Stimulated activated CD4-positive, alpha-beta T cell treated with anti-CD3 and anti-CD28 coated beads, Interleukin-1b, Interleukin-23, amount 100 ng/mL, for 24 hours (primary cell): ENCODE measurements at places on chromosomes 16 and 17.

GRCh38 chr16:75317101-75317522 is 65.7 kb upstream of the BCAR1 start:
- no peak for DNase-seq

GRCh38 chr17:82322526-82323453 is 5.4 kb upstream of the CD7 start:
- DNase-seq: no peak

DNA sequence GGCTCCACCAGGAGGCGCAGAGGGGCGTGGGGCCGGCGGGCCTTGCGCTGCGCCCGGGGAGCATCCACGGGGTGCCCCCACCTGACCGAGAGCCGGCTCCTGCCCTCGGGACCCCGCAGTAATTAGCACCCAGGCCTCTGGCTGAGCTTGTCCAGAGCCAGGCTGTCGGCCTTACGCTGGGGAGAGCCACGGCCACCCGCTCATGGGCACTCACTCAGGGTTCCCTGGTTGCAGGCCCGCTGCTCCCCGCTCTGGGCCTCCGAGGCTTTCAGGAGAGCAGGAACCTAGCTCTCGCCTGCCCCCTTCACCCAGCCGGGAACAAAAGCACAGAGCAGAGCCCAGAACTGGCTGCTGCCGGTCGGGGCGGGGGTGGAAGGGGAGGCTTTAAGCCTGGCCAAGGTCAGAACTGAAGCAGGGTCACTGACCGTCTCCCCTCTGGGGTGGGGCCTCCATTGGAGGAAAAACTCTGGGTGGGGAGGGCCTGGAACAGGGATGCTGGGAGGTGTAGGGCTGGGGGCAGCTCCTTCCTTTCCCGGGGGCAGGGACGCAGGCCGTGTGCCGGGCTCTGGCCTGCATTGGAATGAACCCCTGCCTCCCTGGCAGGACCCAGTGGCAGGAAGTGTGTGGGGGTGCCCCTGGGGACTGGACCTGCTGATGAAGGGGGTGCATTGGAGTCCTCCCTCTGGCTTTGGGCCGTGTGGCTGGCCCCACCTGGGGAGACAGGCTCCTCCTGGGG is 12.3 kb downstream of the GLIS2 start:
- peak; percentile 19 for DNase-seq

DNA sequence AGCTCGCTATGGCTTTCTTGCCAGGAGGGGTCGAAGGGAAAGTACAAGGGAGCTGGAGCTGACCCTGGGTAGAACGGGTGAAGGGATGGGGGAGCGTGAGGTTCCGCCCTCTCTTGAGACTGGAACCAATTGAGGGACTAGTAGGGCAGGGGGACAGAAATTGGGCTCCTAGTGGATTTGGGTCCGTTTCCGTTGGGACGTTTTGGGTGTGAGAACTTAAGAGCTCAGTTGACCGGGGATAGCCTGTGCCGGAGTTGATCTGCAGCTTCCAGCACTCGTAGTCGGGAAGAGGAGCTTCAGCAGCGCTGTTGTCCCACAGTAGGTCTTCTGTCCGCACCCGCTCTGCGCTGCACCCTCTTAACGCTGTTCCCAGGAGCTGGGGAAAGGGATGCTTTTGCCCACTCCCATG is 481 bp downstream of the CNTROB start:
- DNase-seq: no peak

DNA sequence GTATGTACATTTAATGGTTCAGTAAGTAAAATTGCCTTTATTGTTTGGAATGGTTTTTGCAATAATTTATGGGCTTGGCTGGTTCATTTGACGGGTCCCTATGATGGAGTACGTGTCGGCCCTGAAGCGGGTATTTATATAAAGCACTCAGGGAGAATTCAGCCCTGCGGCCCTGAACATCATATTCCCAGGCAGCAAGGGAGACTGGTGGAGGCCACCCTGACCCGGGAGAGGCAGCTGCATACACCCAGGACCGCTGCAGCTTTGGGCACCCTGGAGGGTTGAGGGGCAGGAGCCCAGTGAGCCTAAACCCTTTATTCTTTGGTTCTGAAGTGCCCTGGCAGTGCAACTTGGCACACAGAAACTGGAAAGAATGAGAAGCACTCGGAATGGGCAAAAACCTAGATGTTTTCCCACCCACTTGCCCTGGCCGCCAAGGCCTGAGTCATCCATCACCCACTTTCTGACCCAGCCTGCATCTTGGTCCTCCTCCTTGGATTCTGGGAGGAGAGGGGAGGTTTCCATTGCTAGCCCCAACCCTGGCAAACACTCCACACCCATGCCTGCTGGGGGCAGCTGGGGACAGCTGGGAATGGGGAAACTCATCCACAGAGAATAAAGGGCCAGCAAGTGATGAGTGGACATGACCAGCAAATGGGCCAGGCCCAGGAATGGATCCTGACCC is 162.2 kb upstream of the TNRC6C start:
- DNase-seq: no peak

- DNase-seq: no peak
These were observed 195.8 kb downstream of the KCNJ2 start for GRCh38 chr17:70365091-70365583.

DNA sequence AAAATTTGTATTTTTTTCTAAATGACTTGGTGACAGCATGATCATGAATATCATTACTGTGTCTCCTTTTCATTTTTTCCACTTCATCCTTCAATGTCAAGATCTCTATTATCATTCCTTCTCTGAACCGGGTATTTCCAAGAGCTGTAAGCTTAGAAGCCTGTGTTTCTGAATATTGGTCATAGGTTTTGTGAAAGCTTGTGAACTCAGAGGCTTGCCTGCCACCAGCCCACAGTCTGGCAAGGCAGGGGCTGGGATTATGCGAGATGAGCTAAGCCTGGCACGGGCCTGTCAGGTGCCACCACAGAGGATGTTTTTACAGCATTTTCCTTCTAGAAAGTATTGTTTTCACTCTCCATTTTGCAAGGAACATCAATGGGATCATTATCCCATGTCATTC is 92.8 kb downstream of the MYH10 start:
- no peak for DNase-seq

- no peak for DNase-seq
These were observed 167.1 kb upstream of the KIF2B start for GRCh38 chr17:53655591-53655990.

- DNase-seq: no peak
These were observed 5.0 kb upstream of the SRL start for GRCh38 chr16:4246777-4247459.

DNA sequence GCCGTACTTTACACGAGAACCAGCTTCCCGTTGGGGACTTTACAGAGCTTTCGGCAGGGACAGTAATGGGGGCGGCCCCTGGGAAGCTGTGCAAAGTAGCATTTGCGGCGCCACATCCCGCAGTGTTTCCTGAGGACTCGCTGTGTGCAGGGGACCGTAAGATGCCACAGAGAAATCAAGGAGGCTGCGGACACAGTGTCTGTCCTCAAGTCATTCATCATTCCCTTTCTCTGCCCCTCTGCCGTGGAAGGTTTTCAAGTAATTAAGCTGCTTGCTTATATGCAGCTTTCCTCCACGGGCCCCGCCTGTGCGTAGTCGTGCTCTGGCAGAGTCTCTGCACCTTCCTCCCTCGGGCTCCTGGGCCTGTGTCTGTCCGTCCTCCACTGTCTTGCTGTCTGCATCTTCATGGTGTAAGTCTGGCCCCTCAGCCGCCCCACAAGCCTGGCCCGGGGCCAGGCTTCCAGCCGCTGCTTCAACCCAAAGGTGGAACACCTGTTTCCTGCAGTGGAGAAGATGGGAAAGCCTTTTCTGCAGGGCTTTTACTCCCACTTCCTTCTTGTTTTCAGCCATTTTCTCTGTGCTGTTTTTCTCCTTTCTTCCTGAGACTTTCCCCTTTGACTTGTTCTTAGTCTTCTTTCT is 216.9 kb upstream of the CHMP6 start:
- DNase-seq: no peak

- no peak for DNase-seq
These were observed 31.9 kb upstream of the CRHR1 start for GRCh38 chr17:45752246-45752645.

DNA sequence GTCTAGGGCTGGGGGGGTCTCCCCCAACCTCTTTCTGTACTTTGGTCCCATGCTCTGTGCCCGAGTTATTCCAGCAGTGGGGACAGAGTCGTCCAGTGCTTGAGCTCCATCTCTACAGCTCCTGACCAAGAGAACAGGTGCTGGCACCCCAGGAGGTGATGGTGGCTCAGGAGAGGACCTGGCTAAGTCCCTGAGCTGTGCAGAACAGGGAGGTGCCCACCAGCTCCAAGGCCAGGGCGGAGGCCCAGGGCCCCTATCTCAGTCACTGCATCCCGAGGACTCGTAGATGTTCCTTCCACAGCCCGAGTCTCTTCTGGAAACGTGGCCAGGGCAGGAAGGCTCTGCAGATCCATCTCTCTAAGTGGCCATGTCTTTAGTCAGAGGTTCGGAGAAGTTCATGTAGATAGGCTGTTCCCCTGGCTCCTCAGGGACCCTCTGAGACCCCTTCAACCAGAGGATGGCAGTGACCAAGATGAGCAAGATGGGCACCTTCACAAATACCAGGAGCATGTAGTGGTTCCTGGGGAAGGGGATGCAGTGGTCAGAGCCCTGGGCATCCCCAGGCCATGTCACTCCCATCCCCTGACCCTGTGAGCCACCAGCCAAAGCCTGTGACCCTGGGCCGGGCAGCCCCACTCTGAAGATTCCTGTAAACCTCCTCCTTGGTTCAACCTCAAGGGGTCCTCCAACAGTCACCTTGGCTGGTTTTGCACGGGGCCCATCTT is 8.7 kb downstream of the CD300LB start:
- DNase-seq: no peak

- DNase-seq: no peak
These were observed at the start of gene KRTAP3-3 for GRCh38 chr17:40993839-40994238. TSS of gene KRTAP3-3 (minus strand) at chr17:40994164. CDS start at chr17:40994097, 67 bp downstream.

- DNase-seq: peak; percentile 33
These were observed 18.0 kb upstream of the ASGR2 start for GRCh38 chr17:7132511-7133094.

DNA sequence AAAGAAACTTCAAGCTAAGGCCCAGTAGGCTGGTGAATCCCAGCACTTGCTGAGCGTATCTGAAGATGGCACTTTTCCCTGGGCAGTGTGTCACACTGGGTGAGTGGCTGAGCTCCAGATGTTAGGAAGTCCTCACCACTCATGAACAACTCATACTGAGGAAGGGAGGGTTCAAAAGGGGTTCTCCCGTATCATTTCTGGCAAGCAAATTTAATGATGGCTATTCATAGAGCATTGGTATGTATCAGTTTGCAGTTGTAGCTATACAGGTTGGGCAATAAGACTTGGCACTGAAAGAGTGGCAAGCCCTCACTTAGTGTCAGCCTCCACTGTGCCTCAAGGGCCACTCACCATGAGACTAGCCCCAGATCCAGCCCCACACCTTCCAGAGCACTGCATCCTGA is 10.7 kb downstream of the GFOD2 start:
- no peak for DNase-seq

DNA sequence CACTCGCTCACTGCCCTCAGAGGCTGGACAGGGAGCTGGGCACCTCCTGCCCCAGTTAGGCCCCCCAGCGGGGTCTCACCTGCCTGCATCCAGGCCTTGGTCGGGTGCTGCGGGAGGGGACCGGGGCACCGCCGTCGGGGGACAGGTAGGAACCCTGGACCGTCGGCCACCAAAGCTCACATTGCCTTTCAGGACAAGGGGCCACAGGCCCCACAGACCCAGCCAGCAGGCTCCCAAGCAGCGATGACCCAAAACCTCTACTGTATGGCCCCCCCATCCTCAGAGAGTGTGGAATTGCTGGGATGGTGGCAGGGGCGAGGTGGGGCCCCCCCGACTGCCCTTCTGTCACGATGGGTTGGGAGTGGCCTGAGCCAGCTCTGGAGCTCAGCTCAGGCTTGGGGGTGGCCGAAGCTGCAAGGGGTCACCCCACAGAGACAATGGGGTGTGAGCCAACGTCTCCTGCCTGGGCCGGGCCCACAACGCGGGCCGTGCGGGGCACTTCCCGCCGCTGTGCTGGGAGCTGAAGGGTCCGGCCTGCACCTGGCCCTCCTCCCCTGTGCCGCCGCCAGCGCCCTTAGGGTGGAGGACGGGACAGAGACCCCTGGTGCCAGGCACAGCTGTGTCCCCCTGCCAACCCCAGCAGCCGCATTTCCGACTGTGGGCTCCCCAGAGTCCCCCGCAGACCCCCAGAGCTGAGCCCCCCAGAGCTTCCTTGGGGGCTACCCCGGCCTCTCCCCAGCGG is 498 bp downstream of the IGFALS start:
- DNase-seq: no peak

DNA sequence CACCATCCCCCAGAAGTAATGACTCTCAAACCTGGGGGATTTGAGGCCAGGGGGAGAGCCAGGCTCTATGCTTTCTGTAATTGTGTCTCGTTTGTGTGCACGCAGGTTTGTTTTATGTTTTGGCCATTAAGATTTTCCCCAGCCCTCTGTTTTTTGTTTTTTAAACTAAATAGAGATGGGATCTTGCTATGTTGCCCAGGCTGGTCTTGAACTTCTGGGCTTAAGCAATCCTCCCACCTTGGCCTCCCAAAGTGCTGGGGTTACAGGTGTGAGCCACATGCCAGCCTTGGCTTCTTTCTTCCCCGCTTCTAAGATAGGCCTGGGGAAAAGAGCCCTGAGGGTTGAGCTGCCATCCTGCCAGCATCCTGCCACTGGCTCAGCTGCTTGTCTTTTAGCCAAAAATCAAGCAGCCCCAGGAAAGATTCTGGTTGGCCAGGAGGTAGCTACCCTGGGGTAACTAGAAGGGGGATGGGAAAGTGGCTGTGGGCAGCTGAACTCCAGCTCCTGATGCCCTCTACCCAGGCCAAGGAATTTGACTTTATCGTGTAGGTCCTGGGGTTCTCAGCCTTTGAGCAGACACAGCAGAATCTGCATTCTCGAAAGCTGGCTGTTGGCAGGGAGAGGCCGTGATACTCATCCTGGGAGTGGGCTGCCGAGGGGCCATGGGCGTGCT is 18.4 kb downstream of the KDM8 start:
- DNase-seq: no peak

DNA sequence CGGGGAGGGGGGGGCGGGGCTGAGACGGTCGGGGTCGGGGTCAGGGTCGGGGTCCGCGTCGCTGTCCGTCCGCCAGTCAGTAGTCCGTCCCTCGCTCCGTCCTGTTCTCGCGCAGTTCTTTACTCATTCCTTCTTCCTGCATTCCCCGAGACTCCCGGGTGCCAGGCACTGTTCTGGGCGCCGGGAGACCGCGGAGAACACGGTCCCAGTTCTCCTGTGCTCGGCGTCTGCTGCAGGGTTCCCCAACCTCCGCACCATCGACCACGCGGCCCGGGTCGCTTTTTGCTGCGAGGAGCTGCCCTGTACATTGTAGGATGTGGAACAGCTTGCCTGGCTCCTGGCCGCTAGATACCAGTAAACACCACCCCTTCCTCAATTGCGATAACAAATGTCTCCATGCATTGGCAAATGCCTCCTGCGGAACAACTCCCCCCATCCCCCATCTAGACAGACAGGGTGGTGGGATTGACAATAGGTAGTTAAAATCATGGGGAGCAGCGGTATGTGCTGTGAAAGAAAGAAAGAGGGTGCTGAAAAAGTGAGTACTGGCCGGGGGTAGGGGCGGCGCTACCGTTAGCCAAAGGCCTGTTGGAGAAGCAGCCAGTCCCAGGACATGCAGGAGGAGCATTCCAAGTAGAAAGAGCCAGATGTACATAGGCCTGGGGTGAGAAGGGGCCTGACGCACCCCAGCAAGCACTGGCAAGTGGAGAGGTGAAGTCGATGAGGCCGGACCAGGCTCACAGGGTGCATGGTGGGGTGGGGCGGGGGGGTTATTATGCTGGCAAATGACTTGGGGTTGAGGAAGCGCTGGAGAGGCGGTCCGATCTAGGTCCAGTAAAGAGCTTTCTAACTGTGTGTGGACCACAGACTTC is 631 bp downstream of the TRAF7 start:
- no peak for DNase-seq

- DNase-seq: no peak
These were observed 501.1 kb upstream of the KIF2B start for GRCh38 chr17:53321651-53322050.
